ENCODE measurements at places on chromosomes 2 and 18.

- DNase-seq, result no peak
Observed at GRCh38 chr2:110678457-110679336, 834 bp upstream of the BUB1 start.

GRCh38 chr2:138760676-138761075 is 19.5 kb downstream of the NXPH2 start:
- no peak for DNase-seq

DNA sequence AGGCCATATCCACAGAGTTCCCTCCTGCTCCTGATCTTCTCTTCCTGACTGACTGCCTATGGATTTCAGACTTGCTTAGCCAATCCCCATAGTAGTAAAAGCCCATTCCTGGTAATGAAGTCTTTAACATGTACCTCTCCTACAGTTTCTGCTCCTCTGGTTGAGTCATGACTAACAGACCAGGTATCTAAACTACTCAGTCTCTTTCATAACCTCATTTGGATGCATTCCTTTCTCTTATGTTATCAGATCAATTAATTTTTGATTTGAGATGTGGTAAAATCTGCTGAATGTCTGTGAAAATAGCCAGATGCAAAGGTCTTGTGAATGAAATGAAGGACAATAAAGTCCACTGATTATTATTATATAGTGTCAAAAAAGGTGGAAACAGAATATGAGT is 198.0 kb downstream of the NBAS start:
- no peak for DNase-seq

DNA sequence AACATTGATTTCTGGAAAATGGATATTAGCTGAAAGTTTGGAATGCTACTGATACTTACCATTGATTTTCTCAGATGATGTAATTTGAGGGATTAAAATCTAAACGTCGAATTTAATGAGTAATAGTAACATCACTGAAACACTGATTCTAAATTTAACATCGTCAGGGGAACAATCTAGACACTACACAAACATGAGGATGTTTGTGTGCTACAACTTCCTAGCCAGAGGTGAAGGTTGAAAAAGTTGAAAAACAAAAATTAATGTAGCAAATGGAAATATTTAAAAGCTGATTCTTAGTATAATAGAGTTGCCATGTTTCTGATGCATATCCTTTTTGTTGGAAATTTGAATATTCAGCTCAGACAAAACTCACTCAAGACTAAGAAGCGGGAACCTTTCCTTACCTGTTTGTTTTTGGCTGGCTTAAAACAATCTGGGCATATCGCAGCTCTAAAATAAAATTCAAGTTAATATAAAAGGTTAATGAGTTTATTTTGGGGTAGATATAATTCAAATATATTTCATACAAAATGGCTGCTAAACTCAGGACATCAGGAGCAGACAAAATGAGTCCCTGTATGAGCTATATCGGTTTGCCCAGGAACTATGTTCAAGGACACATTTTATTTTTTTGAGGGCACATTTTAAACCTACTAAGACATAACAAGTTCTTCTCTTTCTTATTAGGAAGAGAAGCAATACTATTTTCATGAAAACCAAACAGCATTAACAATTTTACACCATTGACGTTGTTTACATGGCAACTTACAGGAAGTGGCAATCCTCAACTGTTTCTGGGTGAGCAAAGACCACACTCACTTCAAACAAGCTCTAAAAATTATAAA is 52.6 kb upstream of the PEX13 start:
- DNase-seq, result no peak

DNA sequence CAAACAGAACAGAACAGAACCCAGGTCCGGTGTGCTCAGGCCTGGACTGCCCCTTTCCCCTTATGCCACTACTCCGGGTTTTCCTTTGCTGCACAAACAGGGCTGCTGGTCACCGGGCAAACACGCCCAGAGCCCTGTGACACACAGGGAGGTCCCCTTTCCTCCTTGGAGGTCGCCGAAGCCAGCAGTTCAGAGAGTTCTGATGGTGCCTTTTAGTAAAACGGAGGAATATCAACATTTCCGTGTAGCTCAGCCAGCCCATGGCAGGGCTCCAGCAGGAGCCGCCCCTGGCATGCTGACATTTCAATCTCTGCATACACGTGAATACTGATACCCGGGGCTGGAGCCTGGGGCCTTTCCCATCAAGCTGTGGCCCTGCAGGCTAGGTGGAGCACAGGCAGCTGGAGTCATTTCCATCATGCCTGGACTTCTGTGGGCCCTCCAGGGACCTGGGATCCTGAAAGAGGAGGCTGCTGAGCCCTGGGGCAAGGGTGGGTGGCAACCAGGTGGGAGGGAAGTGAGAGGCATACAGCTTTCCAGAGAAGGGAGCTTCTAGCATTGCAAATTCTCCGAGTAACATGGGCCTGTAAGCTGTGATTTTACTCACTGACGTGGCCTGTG is 91.4 kb upstream of the PXDN start:
- no peak for DNase-seq

GRCh38 chr2:86066915-86067314 is 38.8 kb downstream of the POLR1A start:
- no peak for DNase-seq

GRCh38 chr2:107721178-107721577 is 105.5 kb upstream of the RGPD4 start:
- DNase-seq, result no peak

- DNase-seq, result no peak
Observed at GRCh38 chr2:181123798-181124231, 143.4 kb downstream of the UBE2E3 start.

GRCh38 chr2:8368463-8368862 is 313.4 kb upstream of the ID2 start:
- no peak for DNase-seq

GRCh38 chr2:240142859-240143258 is 2.4 kb upstream of the OTOS start:
- DNase-seq, result peak; percentile 29

- no peak for DNase-seq
Observed at GRCh38 chr18:61833387-61833786, 59.4 kb downstream of the RNF152 start.
